Vein endothelial cell (primary cell): ENCODE measurements at places on chromosomes 4 and X. TPM values are rescaled to one million over a fixed set of nuclear protein-coding genes. Genes with fewer than 3 reads are reported as not detected.

SGCB gene
- total RNA-seq = 14.0 and 20.7 TPM in 2 replicates

GAGE13 gene
- total RNA-seq = not detected in 2 replicates

CLDN34 gene
- total RNA-seq = not detected in 2 replicates

ADGRG2 gene
- not detected in 2 replicates for total RNA-seq

SLC6A8 gene
- 12.4 and 24.2 TPM in 2 replicates for total RNA-seq

TMPRSS11B gene
- total RNA-seq = not detected in 2 replicates

LAGE3 gene
- total RNA-seq = 15.4 and 18.9 TPM in 2 replicates

HSFX2 gene
- total RNA-seq = not detected in 2 replicates

EDNRA gene
- total RNA-seq = under 0.01 and 1.3 TPM in 2 replicates

RTL3 gene
- under 0.01 and 0.10 TPM in 2 replicates for total RNA-seq

ANXA10 gene
- not detected in 2 replicates for total RNA-seq
